ENCODE measurements at places on chromosomes 12 and 14.

GRCh38 chr14:30252783-30253674 lies 305.9 kb upstream of the G2E3 start:
- DNase-seq = no peak

- no peak for DNase-seq
These were observed 112.7 kb downstream of the SCARB1 start for GRCh38 chr12:124750787-124751471.

- DNase-seq = no peak
These were observed 49.1 kb downstream of the CCDC85C start for GRCh38 chr14:99554757-99555531.

DNA sequence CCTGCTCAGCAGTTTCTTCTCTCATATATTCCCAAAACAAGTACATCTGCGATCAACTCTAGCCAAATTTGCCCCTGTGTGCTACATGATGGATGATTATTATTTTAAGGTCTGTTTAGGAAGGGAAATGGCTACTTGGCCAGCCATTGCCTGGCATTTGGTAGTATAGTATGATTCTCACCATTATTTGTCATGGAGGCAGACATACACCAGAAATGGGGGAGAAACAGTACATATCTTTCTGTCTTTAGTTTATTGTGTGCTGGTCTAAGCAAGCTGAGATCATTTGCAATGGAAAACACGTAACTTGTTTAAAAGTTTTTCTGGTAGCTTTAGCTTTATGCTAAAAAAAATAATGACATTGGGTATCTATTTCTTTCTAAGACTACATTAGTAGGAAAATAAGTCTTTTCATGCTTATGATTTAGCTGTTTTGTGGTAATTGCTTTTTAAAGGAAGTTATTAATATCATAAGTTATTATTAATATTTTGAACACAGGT lies 45.5 kb downstream of the EID3 start:
- DNase-seq = no peak

DNA sequence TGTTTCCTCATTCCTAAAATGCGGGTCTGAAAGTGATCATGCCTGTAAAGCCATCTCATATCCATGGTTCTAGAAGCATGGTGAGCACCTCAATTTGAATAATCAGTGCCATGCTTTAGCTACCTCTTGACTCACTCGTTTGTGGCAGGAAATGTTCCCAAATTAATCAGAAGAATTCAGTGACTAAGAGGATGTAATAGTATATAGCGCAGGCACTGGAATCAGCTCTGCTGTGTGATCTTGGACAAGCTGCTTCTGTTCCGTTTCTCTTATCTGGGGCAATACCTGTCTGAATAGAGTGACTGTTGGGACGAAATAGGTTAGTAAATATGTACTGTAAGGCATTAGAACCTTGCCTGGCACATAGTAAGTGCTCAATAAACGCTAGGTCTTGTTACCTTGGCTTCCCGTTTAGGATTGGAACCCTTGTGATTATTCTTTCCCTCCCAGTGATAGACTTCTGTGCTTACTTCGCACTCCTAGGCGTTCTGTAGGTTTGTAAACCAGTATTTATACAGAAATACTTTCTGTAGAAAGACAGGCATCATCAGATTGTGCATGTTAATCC lies 820 bp upstream of the SMAGP start:
- DNase-seq = no peak

DNA sequence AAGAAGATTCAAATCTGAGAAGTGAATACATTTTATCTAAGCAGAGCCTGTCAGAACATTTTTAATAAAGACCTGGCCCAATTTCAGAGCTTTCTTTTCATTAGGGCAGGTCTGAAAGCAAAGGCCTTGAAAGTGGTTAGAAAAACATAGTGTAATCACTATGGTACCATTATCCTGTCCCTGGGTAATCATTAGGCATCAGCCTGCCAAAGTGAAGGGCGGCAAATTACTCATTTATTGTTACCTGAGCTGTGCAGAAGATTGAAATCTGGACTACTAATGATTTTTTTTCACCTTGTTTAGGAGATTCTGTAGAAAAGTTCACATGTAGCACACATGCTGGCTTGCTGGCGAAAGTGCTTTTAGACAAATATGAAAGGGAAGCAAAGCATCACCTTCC lies 92.6 kb upstream of the PRKD1 start:
- no peak for DNase-seq

GRCh38 chr12:96587691-96588090 lies 98.3 kb downstream of the CFAP54 start:
- no peak for DNase-seq

GRCh38 chr12:12822886-12823285 lies 9.7 kb downstream of the DDX47 start:
- no peak for DNase-seq

DNA sequence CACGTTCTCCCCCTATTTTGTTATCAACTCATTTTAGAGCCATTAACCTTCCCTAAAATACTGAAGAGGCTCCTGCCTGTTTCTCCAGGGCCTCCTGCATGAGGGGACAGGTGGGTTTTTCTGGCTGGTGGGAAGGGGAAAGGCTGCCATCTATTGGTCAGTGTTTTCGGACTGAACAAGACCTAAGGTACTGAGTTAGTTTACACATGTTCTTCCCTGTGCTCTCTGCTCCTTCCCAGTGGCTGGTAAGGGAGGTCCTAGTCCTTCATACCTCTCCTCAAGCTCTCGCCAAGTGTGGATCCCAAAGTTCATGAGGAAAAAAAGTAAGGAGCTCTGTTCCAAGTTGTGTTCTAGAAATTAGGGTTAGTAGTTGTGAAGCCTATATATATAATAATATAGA lies 357.5 kb downstream of the FSCB start:
- DNase-seq = no peak
